Hypothalamus (tissue), 51 donors: ENCODE measurements at places on chromosomes 7 and 10.

DNA sequence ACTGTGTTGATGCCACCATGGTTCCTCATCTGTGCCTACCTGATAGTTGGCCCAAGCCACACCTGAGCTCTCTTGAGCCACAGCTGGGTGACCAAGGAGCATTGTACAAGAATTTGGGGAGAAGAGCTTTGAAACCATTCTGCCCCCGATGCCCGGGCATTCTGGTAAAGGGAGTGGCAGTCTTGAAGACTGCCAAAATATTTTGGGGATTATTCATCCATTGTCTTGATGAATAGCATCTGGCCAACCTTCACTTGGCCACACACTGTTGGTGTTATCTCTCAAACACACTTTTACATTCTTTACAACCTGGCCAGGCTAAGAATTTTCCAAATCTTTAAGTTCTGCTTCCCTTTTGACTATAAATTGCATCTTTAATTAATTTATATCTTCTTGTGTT is 113.1 kb upstream of the PCBD1 start:
- DNase-seq: no peak

DNA sequence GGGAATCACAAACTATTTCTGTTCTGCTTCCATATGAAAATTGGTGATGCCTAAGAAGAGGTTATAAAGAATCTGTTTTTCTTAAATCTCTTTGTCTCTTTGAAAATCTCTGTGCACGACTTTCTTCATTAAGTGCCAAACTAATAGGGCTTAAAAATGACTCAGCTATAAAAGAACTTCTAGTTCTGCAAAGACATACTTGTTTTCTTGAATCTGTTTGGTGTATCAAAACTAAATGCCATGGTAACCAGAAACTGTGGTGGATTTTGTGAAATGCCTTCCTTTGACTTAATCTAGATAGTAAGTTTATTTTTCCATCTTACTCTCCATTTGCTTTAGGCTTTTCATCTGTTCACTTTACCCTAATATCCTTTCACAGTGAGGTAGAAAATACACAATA is 417.8 kb downstream of the PARD3 start:
- no peak for DNase-seq

DNA sequence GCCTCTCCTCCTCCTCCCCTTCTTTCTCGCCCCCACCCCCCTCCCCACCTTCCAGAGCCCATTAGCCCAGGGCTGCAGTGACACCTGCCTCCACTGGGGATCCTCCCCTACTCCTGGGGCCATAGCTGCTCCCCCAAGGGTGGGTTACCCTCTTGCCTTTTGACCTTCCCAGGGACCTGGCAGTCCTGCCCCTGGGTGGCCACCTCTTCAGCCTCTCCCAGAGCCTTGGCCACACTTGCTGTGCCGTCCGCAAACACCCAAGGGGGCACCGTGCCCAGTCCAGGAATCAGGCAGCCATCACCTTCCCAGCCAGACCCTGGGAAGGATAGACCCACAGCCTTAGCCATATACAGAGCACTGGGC is 19.8 kb upstream of the CLDN4 start:
- DNase-seq: no peak

DNA sequence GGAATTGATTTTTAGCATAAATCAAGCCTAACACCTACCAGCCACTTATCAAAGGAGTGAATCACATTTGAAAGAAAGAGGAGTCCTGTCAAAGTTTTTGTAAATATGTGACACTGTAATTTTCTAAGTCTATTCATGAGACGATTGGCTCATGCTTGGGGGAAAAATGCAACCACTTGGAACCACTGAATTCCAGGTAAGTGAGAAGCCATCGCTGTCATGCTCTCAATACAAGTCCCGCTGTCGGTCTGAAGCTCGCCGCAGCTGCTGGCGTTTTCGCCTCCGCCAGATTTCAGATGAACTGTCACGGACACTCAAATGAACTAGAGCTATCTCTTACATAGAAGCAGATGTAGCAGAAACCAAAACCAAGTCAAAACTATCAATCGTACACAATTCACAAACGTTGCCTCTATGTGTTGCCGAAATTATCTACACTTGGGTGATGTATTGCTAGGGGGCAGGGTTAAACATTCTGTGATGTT is 279.8 kb upstream of the FZD8 start:
- DNase-seq: no peak

DNA sequence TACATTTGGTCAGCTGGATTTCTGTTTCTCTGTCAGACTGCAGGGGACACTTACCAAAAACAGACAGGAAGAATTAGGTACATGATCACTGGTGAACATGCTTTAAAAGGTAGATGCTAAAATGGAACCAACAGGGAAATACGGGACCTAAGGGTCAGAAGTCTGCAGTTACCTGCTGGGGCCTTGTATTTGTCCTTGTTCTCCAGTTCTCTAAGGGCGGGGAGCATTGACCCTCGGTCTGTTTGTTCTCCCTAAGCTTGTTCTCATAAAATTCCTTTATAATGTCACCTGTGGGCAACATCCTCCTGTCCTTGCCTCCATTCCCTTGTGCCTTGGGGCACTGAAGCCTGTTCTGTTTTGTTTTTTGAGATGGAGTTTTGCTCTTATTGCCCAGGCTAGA is 29.8 kb upstream of the MSMB start:
- DNase-seq: no peak

DNA sequence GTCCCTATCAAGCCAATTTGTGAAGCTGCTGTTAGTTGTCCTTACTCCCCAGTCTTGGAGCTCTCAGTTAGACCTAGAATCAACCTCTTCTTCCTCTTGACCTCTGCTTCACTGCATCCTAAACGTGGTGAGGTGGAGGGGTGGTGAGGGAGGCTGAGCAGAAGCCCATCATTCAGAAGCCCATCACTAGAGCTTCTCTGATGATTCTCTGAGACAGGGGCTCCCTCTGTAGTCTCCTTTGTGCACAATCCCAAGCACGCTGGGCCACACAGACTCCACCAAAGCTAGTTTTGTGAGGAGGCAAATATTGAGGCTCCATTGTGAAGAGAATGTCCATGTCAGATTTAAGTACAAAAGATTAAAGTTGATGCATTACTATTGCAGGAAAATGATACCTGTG is 163.8 kb upstream of the PRSS1 start:
- DNase-seq: no peak
